Vagina (tissue), 2 donors: ENCODE measurements at places on chromosomes 4 and X. TPM values are rescaled to one million over a fixed set of nuclear protein-coding genes. Genes with fewer than 3 reads are reported as not detected.

The ADGRG2 gene
- 2.0 TPM for total RNA-seq

- DNase-seq, result no peak
Observed at GRCh38 chr4:159298502-159298901, 195.6 kb downstream of the RAPGEF2 start.

The INTU gene
- 8.8 TPM for total RNA-seq

The PTTG2 gene
- 2.5 TPM for total RNA-seq

The MID1 gene
- 16.2 TPM for total RNA-seq

DNA sequence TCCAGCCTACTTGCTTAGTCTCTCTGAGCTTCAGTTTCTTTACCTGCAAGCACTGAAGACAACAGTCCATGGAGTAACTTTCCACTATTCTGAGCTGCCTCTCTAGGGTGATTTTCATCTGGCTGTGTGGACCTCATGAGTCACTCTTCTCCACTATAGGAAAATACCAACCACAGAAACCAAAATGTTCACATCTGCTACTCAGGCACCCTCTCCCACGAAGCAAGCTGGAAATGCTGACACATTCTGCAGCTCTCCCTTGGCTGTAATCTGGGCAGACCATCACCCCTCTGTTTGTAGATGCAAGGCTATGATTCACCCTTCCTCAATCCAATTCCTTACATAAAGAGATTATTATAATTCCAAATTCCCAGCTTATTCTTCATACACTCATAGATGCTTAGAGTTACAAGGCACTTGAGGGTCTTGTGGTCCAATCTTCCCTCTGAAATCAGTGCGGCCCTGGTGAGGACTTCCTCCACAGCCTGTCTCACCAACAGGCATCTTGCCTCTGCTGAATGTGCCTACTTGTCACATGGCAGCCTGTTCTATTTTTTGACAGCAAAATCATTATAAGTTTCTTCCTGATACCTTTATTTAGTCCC is 97.0 kb upstream of the LNX1 start:
- DNase-seq, result no peak

The EDA gene
- total RNA-seq, result 6.1 TPM

- no peak for DNase-seq
Observed at GRCh38 chrX:16114611-16115010, 8.8 kb upstream of the GRPR start.

The TMPRSS11B gene
- total RNA-seq, result 40.8 TPM

DNA sequence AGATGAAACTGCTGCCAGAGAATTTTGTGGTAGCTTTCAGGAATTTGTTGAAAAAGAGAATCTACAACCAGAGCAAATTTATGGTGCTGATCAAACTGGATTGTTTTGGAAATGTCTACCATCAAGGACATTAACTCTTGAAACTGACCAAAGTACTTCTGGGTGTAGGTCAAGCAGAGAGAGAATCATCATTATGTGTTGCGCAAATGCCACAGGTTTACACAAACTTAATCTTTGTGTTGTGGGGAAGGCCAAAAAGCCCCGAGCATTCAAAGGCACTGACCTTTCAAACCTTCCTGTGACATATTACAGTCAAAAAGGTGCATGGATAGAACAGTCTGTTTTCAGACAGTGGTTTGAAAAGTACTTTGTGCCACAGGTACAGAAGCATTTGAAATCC is 2.1 kb downstream of the TIGD2 start:
- no peak for DNase-seq

DNA sequence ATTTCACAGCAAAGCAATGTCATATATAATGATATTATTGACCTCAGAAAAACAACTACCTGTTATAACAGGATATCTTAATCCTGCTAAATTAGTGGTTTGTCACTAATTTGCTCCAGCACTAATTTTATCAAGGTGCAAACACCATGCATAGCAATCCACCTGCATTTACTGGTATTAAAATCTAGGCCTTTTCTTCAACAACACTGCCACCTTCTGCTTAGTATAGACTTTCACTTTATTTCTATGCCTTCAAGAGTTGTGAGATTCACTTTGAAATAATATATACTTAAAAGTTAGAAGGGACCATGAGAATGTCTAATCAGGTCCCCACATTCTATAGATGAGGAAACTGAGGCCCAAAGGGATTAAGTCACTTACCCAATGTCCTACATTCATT is 82.1 kb upstream of the IQCM start:
- DNase-seq, result no peak

GRCh38 chrX:37378830-37379229 is 29.7 kb downstream of the PRRG1 start:
- DNase-seq, result no peak

The CT45A1 gene
- not detected for total RNA-seq

- no peak for DNase-seq
Observed at GRCh38 chrX:146907391-146908240, 93.1 kb upstream of the CXorf51A start.

The CBLL2 gene
- not detected for total RNA-seq

DNA sequence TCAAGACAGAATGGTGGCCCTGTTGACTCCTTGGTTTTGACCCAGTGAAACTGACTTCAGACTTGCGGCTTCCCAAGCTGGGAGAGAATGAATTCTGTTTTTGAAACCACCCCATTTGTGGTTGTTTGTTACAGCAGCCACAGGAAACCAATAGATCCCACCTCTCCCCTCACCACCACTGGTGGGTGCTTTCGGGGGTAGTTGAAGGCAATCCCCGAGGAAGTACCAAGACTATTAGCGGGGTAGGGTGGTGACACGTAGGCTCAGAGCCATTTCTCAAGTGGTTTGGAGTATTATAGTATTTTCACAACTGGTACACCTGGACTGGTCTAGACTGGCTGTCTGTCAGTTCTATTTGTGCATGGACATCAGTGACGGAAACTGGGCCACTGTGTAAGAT is 189.1 kb upstream of the RBPJ start:
- no peak for DNase-seq

DNA sequence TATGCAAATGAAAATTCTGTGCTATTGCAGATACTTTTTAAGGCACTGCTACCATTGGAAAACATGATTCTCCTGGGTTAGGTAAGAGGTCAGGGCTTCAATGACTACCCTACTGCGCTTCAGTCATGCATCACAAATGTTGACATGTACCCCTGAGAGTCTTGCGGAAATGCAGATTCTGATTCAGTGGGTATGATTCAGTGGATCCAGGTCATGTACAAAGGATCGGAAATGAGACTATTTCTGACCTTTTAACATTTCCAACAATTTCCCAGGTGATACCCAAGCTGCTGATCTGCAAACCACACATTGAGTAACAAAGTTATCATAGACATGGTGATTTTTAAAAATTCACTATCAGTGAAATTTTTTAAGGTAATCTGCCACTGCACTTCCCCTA is 62.6 kb downstream of the DDX53 start:
- DNase-seq, result no peak

GRCh38 chr4:80114732-80115265 is 41.8 kb upstream of the ANTXR2 start:
- no peak for DNase-seq

The ZNF182 gene
- 4.2 TPM for total RNA-seq

GRCh38 chr4:14631806-14632440 is 370.4 kb upstream of the CPEB2 start:
- DNase-seq, result no peak

DNA sequence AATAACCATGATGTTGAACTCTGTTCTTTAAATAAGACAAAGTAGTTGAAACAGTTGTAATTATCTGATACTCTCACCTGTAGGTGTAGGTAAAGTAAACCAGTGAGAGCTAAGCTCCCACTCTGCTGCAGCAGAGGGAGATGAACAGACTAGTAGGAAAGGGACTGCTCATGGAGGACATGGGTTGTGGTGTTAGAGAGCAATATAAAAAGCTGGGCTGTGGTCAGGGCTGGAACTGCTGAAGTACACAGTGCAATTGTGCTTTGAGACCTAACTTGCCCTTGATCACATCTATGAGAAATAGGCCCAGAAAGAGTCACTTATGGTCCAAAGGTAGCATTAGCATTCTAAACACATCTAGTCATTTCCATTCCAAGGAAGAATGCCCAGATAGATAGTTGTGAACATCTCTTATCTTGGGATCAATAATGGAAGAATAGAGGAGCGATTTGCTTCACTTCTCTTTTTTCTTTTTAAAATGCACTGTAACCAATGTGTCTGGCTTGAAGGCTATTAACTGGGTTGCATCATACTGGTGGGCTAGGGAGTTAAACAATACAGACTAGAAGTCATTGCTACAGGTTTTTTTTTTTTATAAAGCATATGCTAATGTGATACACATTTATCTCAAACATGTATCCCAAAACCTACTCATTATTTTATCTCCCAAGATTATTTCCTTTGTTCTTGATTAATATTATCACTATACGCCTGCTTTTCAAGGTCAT is 251.3 kb upstream of the CENPE start:
- no peak for DNase-seq
